ENCODE measurements at places on chromosomes 4 and X.

DNA sequence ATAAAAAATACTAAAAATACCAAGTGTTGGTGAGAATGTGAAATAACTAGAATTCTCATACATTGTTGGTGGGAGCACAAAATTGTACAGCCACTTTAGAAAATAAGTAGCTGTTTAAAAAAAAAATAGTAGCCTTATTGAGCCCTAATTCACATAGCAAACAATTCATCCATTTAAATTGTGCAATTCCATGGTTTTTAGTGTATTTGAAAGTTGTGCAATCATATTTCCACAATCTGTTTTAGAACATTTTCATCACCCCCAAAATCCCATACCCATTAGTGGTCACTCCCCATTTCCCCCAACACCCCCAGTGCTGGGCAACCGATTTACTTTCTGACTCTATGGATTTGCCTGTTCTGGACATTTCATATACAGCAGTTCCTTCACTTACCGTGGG, 37.1 kb downstream of the STX18 start:
- DNase-seq, result no peak

GRCh38 chrX:40281336-40282005, 183.7 kb upstream of the BCOR start:
- peak; percentile 41 for DNase-seq

DNA sequence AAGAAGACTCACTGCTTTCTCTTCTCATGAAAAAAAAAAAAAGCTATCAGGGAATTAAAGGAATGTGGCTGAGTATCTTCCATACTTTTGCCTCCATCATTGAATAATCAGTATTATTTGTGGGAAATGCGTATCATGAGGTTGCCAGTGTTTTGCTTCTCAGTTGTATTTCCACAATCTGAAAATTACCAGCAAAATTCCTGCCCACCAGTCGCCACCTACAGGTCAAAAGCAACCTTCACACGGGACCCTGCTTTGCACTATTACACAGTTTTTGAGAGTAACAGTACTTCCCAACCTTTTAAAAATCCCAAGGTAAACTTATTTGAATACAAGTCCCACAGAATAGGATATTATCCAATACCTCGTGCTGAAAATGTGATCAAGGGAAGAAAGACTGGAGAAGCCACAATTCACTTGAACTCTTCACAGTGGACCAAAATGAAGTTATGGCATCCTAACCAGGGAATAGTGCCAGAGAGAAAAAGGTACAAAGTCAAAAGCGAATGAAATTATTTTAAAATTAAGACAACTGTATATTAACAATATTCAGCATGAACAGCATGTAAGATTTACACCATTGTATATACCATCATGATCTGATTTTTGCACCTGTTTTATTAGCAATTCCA, 30.4 kb downstream of the PGRMC1 start:
- peak; percentile 30 for DNase-seq

DNA sequence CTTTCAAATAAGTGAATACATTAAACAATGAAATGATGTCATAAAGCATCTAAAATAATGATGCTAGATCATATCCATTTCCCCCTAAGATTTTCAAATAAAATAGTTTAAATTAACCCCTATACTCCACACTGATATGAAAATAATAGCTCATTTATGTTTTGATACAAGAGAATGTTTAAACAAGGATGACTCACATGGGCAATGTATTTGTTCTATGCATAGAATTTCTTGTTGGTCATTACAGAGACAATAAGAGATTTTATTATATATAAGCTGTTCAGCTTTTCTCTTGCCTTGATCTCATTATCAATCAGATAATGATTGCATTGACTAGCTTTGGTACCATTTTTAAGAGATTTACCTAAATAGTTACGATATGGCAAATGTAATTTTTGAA, 411.7 kb downstream of the ARHGAP24 start:
- no peak for DNase-seq

- DNase-seq, result no peak
These were observed 66.8 kb downstream of the USP46 start for GRCh38 chr4:52592287-52592686.

DNA sequence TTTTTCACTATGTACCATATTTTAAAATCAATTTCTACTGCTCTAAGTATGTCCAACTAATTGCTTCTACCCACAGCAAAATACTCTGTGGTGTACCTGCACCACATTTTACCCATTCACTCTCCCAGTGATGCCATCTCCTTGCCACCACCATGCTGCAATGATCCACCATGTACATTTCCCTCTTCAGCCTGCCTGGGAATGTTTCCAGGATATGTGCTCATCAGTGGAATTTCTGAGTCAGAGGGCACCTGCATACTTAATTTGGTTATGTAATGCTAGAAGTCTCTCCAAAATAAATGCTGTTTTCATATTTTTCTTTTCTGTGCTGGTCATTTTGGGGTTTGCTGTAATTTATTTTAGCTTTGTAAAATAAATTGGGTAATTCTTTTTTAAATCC, 33.2 kb upstream of the OCIAD2 start:
- DNase-seq, result no peak

DNA sequence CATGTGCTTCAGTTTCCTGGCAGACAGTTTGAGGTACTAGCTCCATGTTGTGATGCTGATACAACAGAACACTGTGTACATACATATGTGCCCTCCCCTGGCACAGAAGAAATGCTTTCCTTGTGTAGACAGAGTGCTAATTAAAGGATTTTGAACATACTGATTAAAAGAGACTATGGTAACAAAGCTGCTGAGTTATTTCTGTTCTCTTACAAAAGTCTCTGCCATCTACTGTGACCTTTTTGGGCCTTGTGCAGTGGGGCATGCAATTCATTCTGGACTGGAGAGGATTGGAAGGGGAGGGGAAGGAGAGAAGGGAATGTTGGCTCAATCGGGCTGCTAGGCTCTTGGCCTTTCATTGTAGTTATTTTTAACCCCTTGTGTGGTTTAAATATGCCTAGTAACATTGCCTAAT, 6.0 kb downstream of the PDLIM5 start:
- DNase-seq, result no peak

- no peak for DNase-seq
These were observed 181.4 kb upstream of the NEIL3 start for GRCh38 chr4:177128306-177128705.

DNA sequence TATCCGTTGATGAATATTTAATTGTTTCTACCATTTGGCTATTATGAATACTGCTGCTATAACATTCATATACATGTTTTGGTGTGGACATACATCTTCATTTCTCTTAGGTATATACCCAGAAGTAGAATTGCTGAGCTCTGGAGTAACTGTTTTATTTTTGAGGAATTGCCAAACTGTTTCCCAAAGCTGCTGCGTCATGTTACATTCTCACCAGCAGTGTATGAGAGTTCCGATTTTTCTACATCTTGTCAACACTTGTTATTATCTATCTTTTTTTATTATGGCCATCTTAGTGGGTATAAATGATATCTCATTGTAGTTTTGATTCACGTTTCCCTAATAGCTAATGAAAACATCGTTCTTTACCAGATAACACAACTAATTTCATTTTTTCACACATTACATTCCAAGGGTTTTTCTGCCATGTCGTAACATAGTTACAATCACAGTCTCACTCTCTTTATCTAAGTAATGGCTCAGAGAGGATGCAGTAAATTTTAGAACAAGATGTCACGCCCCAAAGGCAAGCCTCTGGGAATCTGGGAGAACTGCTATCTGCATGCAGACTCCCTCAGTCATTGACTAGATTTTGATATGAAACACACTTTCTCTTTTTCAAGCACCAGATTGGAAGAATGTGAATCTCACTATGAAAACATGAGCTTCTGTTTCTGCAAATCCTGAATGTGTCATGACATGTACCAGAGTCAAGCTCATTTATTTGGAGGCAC, 10.3 kb downstream of the ARHGAP6 start:
- no peak for DNase-seq

- no peak for DNase-seq
These were observed 6.7 kb downstream of the FLNA start for GRCh38 chrX:154367474-154368308.

DNA sequence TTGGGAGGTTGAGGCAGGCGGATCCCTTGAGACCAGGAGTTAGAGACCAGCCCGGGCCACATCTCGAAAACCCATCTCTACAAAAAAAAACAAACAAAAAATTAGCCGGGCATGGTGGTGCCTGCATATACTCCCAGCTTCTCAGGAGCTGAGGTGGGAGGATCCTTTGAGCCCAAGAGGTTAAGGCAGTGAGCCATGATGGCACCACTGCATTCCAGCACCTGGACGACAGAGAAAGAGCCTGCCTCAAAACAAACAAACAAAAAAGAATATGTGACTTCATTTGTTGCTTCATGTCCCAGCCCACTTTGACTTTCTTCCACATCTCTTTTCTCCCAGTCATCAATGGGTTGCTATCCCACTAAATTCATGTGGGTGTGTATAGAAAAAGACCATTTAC, 79.7 kb downstream of the BCOR start:
- no peak for DNase-seq

GRCh38 chr4:78481180-78481579, 70.4 kb upstream of the ANXA3 start:
- peak; percentile 56 for DNase-seq

GRCh38 chrX:27336466-27337091, 126.6 kb downstream of the PPP4R3C start:
- peak; percentile 53 for DNase-seq

DNA sequence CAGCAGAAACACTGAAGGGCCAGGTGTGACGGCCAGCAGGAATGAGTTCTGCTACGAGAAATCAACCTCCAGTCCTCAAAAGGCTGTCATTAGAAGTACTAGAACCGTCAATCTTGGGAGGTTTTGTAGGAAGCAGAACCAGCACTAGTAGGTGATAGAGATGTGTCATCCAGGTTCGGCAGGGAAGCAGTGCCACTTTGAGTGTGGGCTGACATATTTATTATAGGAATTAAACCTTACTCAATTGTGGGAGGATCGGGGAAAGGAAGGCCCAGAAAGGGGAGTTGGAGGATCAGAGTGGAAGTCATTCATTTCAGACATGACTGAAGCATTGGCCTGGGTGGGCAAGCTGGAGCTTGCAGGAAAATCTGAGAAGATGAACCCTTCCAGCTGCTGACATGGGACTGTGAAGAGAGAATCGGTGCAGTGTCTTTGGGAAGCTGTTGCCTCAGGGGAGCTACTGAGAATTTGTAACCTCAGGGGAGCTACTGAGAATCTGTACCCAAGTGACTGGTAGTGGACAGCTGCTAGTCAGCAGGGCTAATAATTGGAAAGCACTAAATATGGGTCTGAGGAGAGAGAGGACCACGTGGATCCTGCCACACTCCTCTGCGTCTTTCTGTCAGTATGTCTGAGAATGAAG, 177.4 kb downstream of the SPRY1 start:
- no peak for DNase-seq

DNA sequence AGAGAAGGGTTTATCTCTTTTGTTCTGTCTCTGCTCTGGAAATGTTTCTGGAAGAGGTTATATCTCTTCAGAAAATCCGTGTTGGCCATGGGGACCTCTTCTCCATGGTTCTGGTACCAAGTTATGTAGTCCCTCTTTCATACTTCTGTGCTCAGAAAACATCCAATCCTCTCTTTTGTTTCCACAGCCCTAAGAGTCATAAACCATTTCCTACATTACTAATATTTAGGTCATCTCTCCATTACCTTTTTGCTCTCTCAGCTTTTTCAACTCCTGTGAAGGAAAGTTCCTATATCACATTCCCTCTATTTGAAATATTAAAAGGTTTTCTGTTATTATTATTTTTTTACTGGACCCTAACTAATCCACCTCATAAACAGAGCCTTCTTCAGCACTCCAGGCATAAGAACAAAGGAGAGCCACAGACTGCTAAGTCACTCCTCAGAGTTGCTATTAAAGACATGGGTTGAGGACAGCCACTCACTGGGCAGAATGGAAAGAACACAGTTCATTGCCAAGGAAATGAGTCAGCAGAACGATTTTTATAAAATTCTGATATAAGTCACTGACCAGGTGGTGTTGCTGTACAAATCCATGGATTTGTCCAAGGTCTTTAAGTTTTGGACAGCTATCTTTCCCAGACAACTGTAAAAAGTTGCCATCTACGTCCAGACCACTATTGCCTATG, 122.4 kb upstream of the NPY2R start:
- no peak for DNase-seq

DNA sequence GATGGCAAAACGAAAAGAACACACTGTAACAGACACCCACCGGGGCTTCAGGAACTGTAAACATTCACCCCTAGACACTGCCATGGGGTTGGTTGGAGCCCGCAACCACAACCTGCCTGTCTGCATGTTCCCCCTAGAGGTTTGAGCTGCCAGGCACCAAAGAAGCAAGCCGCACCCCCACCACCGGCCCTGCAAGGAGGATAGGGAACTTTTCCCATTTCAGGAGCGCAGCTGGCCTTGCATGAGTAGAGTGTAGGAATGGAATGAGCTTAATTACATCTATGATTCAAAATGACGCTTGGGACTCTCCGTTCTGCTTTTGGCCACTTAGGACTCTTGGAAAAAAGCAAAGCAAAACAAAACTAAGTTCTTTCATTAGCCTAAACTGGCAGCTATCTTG, 243.6 kb upstream of the CTSO start:
- DNase-seq, result no peak

DNA sequence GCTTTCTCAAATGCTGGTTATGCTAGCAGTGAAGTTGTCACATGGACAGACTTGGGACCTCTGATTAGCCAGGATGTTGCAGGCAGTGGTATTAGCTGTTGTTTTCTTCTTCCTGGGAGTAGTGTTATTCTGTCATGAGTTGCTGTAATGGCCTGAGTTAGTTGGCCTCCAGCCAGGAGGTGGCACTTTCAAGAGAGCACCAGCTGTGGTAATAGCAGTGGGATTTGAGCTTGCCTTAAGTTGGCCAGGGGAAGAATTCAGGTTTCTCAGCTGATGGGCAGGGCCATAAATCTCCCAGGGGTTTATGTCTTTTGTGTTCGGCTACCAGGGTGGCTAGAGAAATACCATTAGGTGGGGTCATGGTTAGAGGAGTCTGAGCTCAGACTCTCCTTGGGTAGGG, 132.6 kb downstream of the GLUD2 start:
- no peak for DNase-seq

Measured in suppressor macrophage treated with lipopolysaccharide for 1 hour (primary cell).